Kidney glomerular epithelial cell (primary cell): ENCODE measurements at places on chromosomes 3 and 15.
A peak's percentile ranks its signal among the peaks of the same experiment; 100 is the strongest.

DNA sequence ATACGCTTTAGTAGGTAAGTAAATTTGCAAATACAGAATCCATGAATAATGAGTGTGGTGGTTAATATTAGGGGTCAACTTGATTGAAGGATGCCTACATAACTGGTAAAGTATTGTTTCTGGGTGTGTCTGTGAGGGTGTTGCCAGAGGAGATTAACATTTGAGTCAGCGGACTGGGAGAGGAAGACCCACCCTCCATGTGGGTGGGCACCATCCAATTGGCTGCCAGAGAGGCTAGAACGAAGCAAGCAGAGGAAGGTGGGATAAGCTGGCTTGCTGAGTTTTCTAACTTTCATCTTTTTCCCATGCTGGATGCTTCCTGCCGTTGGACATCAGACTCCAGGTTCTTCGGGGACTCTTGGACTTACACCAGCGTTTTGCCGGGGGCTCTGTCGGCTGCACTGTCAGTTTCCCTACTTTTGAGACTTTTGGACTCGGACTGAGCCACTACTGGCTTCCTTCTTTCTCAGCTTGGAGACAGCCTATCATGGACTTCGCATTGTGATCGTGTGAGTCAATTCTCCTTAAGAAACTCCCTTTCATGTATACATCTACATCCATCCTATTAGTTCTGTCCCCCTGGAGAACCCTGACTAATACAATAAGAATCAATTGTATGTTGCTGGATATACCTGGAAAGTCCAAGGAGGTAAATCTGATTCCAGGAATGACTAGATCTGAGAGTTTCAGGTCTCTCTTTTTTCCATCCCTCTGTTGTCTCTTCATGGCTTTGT lies 25.8 kb upstream of the NEDD4 start:
- no peak for DNase-seq

DNA sequence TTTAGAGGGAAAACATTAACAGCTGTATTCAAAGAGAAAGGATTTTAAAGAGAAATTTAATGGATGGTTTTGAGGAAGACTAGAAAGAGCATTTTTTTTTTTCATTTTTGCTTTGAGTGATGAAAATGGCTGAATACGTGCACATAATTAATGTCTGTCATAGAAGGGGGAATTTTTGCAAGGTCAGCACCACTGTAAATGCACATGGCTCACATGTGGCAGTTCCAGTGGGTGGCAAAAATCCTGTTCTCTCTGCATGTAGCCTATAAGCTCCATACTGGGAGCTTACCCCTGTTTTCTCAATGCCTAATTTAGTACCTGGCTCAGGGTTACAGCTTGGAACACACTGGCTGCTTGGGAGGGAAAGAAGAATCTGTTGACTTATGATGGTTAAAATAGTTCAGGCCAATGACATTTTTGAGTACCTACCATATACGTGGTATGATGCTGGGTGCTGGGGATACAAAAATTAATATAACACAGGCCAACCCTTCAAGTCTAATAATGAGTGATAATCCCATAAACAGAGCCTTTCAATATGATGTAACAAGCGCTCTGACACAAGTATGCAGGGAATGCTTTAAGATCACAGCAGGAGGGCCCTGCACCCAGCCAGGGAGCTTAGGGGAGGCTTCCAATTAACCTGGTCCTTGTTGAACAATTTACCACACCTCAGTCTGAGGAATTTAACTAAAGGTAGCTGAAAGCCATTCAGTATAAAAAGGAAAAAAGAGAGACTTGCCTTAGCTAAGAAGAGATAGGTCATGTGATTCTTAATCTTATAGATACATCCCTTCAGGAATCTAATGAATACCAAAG lies 33.0 kb downstream of the HSPBAP1 start:
- DNase-seq: no peak

- DNase-seq: no peak
Observed at GRCh38 chr3:65951836-65952505, 86.7 kb downstream of the MAGI1 start.

- DNase-seq: no peak
Observed at GRCh38 chr3:194255252-194256039, 95.7 kb downstream of the CPN2 start.

- DNase-seq: no peak
Observed at GRCh38 chr3:127368186-127369032, 80.6 kb upstream of the PRR20G start.

DNA sequence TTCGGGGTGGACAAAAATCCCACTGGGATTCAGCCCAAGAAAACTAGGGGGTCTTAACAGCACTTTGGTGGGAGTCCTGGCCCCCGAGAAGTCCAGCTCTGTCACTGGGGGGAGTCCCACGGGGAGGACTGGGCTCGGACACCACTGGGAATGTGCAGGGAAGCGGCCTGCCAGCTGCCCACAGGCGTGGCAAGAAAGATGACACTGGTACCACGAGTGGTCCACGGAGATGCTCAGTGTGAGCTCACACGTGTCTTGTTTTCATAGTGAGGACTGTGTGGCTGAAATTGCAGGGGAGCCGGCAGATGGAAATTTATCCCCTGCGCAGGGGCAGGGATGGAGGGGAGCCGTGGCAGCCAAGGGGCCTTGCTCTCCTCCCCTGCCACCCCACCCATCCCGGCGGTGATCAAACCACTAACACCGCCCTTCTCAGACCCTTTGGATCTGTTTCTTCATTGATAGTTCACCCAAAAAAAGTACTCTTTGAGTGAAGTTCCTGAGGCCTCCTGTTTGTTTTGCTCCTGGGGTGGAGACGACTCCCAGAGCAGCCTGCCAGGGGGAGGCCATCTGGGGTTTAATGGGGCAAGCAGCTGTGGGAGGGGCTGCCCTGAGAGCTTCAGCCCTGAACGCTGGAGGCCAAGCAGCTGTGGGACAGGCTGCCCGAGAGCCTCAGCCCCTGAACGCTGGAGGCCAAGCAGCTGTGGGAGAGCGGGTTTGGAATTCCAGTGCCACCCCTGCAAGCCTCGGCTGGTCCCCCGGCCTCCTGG lies 130.9 kb downstream of the LRRK1 start:
- DNase-seq: no peak

DNA sequence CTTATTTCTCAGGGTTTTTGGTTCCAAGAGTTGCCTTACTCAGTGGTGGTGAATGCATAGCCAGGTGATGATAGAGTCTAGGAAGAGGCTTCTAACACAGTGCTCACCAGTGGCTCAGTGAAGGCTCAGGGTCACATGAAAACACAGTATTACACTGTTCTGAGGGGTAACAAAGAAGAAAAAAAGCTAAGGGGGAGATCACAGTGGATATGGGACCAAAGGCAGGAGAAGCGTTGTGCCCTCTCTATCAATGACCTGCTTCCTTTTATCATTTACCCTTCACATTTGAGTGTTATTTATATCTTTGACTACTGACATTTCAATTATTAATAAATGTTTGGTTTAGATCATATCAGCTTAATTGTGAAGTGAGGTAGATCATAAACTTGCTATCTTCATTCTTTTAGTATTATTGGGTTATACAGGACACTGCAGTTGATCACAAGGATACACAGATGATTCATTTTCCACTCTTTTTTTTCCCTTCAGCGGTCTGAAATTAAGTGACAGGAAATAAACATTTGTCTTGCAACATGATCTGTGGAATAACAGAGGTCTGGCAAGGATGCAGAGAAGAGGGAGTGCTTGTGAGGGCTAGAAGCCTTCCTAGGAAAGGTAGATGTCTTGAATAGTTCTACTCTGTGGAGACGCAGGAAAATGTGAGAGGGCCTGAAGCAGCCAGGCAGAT lies 171.7 kb downstream of the C3orf38 start:
- DNase-seq: peak; percentile 7

GRCh38 chr3:55571216-55571813 lies 84.2 kb upstream of the WNT5A start:
- DNase-seq: no peak

GRCh38 chr3:123169930-123170329 lies 31.8 kb upstream of the SEC22A start:
- no peak for DNase-seq

DNA sequence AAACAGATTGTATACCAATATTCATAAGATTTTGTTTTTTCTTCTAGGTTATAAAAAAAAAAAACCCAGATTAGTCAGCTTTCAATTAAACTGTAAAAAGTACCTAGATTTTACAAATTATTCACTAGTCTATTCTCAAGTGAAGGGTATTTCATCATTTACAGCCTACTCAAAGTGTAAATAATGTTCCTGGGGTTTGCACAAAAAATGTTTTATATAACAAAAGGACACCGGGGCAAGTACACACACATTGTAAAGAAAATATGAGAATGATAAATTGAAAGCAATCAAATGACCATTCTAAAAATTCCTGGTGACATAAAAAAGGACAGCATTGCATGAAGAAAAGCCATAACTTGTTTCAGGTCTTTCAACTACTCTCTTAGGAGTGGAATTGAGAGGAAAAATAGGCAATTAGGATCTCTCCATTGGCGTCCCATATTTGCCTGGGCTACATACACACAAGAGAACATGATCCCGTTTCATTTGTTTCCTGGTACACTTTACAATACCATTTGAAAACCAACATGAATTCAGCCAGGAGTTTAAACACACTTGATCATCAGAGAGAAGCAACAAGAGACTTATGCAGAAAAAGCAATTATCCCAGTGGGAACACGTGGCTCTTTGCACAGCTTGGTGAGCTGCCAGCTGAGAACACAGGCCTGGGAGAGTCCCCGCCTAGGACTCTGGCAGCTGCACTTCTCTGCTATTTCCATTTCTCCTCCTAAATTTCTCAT lies 1039.2 kb downstream of the ROBO1 start:
- no peak for DNase-seq

- DNase-seq: no peak
Observed at GRCh38 chr15:42474827-42475226, 16.1 kb downstream of the ZNF106 start.

DNA sequence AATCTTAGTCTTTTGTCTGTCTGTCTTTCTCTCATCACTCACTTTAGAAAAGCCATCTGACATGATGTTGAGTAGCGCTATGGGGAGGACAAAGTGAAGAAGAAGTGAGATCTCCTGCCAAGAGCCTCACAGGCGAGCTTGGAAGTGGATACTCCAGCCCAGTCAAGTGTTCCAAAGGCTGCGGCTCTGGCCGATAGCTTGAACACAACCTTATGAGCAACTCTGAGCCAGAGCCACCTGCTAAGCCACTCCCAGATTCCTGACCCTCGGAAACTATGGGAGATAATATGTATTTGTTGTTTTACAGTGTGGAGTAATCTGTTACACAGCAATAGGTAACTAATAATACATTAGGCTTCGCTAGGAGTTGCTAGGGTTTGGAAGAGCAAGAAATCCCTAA lies 76.2 kb downstream of the MB21D2 start:
- no peak for DNase-seq

DNA sequence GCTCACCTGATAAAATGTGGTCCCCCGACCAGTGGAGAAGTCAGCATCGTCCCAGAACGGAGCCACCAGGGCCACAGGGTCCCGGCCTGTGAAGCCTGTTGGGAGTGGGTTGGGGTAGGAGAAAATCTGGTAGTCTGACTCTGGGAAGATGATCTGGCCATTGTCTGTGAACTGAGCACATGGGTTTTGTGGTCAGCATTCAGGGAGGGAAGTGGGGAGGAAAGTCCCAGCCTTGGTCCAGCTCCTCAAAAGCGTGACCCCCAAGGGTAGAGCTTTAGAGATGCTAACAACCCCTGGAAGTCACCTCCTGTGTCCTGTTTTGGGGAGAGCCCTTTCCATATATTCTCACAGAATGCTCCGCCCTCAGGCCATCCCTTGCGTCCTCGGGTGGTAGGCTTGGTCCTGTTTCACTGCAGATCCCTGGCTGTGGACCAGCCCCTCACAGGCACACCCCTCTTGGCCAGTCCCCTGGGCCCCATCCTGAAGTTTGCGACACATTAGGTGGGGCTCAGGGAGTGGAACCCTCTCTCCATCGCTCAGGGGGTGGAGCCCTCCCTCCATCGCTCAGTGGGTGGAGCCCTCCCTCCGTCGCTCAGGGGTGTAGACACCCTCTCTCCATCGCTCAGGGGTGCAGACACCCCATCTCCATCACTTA lies 40.0 kb downstream of the MUC4 start:
- DNase-seq: no peak

GRCh38 chr3:72147600-72147999 lies 362.7 kb upstream of the PROK2 start:
- DNase-seq: no peak

- DNase-seq: no peak
Observed at GRCh38 chr15:83947156-83947555, 288.4 kb upstream of the GOLGA6L4 start.

- peak; percentile 16 for DNase-seq
Observed at GRCh38 chr15:89998141-89998661, 2.9 kb upstream of the ZNF710 start.

GRCh38 chr3:47008851-47009224 lies 29.4 kb downstream of the NBEAL2 start:
- no peak for DNase-seq
